Pulmonary artery endothelial cell (primary cell): ENCODE measurements at places on chromosomes 5 and 9. TPM values are rescaled to one million over a fixed set of nuclear protein-coding genes. Genes with fewer than 3 reads are reported as not detected.

- DNase-seq: no peak
Measured at GRCh38 chr5:97501286-97501964, 318.4 kb upstream of the RIOK2 start.

GRCh38 chr9:134963546-134963945 is 45.8 kb upstream of the FCN1 start:
- no peak for DNase-seq

GRCh38 chr9:77946969-77947620 is 84.5 kb downstream of the GNAQ start:
- no peak for DNase-seq

- DNase-seq: no peak
Measured at GRCh38 chr5:145574889-145575573, 260.1 kb downstream of the PRELID2 start.

- no peak for DNase-seq
Measured at GRCh38 chr9:136364942-136365774, 1.6 kb upstream of the DNLZ start.

DNA sequence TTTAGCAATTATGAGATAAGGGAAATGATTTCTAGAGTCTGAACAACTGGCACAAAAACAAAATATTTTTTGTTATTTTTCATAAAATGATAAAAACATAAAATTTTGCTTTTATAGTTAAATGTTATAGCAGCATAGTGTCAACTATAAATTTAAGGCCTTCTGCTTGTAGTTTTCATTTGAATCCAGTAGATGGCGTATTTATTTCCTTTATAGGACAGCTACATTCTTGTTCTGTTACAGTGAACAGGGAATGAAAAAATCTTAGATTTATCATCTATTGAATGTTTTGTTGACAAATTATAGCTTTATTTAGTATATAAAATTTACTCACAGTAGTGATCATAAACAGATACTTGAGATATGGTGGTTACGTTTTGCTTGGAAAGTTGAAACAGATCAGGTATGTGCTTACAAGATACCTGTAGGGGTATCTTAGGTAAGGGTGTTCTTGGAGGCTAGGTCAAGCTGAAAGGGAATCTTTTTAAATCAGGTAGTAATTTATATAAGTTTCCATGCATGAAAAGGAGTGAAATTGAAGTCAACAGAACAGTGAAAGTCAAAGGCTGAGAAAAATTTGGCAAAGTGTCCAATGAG is 239.3 kb upstream of the GRIN3A start:
- DNase-seq: no peak

Gene SPINK6
- not detected in 2 replicates for total RNA-seq

Gene ZBTB6
- 11.7 and 13.5 TPM in 2 replicates for total RNA-seq

Gene MARCHF3
- 57.9 and 101 TPM in 2 replicates for total RNA-seq

Gene CXCL14
- total RNA-seq: not detected in 2 replicates
